ENCODE measurements at places on chromosomes 1 and 21. TPM values are rescaled to one million over a fixed set of nuclear protein-coding genes. Genes with fewer than 3 reads are reported as not detected.

- DNase-seq = no peak
Measured at GRCh38 chr21:44492567-44493385, 37.5 kb downstream of the LRRC3 start.

DNA sequence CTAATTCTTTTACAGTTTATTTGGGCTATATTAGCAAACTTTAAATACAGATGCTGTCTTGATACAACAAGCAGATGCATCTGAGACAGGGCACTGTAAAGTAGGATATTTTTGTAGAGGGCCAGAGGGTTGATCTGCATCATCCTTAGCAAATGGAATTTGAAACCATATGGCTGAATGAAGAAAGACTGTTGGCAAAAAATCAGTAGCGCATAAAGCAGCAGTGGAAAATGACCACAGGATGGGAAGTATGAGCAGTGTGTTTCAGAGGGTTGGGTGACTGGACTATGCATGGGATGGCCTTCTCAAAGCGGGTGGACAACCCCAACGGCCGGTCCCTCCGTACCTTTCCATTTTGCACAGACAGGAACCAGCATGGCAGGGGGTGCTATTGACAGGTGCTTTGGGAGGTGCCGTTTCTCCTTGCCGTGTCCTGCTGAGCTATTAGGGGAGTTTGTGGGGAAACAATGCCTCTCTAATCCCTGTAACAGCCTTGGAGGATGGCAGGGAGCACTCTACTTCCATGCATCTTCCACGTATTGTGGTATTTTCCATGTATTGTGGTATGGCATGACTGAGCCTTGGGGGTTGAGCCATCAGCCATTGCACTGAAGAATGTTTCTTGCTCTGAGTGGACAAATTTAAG, 5.9 kb downstream of the LRRC8B start:
- DNase-seq = no peak

DNA sequence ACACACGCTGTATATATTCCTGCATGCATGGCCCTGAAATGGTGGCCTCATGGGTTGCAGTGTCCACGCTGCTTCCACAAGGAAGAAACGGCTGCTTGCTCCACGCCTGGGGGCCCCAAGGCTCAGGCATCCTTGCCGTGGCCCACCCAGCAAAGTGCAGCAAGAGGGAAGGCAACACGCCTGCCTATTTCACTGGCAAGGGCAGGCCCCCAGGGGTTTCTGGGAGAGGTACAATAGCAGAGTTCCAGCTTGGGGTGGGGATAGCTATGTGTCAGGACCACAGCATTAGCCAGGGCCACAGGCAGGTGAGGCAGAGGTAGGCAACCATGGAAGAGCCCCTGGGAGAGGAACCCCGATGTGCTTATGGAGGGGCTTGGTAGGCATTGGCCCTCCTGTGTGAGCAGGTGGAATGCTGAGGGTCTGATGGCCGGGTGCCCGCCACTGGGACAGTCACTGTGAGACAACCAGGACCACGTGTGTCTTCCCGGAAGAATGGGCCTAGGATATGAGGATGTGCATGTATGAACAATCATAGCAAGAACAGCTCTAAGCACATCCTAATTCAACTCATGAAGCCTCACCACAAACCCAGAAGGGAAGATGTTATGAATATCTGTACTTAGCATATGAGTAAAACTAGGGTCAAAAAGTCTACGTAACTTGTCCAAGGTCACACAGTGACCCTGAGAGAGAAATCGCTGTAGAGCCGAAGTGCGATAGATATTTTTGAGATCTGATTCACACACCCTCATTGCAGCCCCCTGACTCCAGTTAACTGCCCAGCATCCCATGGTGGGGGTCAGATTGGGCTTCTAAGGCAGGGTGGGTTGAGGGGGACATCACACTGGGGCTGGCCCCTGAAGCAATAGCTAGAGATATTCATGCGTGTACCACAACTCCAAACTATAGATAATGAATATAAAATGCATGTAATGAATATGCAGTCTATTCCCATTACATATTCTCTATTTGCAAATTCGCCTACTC, 11.8 kb downstream of the TFF2 start:
- no peak for DNase-seq

- DNase-seq = no peak
Measured at GRCh38 chr1:6580593-6581409, 1.0 kb downstream of the ZBTB48 start.

The SPAG17 gene
- total RNA-seq = not detected

GRCh38 chr1:114779722-114780121, 763 bp downstream of the SIKE1 start:
- no peak for DNase-seq

DNA sequence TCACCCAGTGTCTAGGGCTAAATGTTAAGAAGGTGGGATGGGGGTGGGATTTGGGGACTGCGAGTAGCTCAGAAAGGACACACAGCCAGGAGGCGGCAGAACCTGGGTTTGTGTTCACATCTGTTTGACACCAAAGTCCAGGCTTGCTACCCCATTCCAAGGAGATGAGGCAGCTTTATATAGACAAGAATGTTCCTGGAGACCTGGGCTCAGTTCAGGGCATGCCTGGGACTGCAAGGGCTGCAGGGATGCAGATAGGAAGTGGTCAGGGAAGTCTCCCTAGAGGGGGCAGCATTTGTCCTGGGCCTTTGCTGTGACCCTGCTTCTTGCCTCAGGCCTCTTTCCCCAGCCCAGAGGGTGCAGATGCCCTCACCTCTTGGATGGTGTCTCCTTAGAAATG, 16.3 kb downstream of the PADI3 start:
- DNase-seq = no peak

GRCh38 chr1:240128366-240128765, 36.7 kb downstream of the FMN2 start:
- no peak for DNase-seq

GRCh38 chr1:76337542-76338219, 263.1 kb downstream of the ST6GALNAC3 start:
- no peak for DNase-seq

The NKAIN1 gene
- 0.19 TPM for total RNA-seq

The SPRR2G gene
- total RNA-seq = not detected

DNA sequence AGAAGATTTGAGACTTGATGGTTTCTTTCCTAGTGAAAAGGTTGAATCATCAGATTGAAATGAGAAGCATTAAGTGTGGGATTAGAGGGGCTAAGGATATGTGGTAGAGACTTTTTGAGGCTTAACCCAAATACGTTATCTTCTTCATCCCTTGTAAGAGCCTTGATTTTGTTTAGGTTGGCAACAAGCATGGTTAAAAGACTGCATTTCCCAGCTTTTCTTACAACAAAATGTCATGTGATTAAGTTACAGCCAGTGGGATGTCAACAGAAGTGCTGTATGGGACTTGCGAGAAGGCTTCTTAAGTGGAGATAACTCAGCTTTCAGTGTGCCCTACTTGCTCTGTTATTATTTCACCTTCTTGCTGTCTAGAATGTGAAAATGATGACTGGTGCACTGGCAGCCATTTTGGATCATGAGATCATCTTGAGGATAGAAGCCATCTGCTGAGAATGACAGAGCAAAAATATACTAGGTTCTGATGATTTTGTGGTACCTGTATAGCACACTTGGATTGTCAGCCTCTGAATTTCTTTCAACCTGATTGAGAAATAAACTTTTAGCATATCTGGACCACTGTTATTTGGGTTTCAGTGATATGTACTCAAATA, 41.3 kb upstream of the GNG12 start:
- DNase-seq = no peak

- no peak for DNase-seq
Measured at GRCh38 chr1:247268390-247269045, 12.6 kb downstream of the VN1R5 start.

The SYT14 gene
- total RNA-seq = not detected

The SAMD11 gene
- 2.4 TPM for total RNA-seq

The SLC5A9 gene
- total RNA-seq = 0.36 TPM

GRCh38 chr1:45677751-45678245, 8.5 kb downstream of the GPBP1L1 start:
- DNase-seq = no peak

All from left ventricle myocardium inferior (tissue), 1 donor.